COR-L47 (cell line): ENCODE measurements at places on chromosomes 6 and 20.

DNA sequence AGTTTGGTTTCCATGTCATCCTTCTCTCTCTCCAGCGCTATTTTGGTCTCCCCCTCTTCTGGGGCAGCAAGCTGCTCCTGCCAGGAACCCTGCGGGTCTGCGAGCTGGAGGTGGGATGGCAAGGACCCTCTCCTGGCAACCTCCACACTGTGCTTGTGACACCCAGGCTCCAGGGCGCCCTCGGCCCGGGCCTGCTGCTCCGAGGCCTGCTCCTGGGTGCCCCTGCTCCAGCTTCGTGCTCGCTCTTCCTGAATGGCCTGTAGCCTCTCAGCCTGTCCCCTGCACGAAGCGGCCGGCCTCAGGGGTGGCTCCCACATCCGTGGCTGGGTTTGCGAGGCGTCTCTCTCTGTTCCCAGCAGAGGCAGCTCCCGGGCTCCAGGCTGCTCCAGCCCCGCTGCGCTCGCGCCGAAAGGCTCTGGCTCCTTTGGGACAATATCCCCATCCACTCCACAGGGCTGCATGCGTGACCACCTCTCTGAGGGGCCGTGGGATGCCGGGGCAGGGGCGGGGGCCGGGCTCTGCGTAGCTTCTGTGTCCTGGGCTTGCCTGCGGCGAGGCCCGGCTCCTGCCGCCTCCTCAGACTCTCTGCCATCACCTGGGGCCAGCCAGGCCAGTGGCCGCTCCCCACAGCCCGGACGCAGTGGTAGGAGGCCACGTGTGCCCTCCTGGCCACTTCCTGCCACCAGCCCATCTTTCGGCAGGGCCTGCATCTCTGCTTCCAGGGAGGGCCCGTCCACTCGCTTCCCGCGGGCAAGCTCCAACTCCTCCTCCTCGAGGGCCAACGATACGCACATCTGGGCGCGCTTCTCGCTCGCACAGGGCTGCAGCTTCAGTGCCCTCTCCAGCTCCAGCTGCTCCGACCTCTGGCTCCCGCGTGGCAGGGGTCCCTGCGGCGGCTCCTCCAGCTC lies 68.9 kb downstream of the GINS1 start:
- DNase-seq, result no peak

DNA sequence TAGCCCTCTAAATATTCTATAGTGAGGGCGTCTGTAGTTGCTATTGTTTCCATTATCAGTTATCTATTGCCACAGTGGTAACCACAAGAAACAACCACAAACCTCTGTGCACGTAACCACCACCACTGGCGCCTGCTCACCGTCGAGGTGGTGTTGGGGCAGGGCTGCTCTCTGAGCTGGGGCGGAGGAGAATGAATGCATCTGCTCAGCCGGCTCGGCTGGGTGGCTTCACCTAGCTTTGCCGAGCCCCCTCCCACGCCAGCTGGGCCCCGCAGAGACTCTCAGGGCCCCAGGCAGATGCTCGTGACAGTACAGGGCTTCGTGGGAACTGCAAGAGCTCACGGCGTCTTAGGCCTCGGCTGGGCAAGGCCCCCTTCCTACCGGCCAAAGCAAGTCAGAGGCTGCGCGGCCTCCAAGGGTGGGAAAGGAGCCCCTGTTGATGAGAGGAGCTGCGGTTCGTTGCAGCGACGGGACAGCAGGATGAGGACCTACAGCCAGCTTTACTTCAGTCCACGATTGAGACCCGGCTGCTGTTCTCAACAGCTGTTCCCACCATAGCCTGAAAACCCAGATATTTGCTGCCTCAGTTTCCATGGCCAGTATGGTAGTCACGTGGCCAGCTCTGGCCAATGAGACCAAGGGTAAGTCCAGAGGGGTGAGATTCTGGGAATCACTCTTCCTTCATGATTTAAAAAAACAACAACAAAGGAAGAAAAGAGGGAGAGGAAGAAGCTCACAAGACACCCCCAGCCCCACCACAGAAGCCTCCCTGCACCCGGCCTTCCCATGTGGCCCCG lies 120.2 kb upstream of the AFDN start:
- DNase-seq, result no peak

GRCh38 chr6:72260489-72260888 lies 361.4 kb upstream of the KCNQ5 start:
- DNase-seq, result no peak

- DNase-seq, result peak; percentile 32
Observed at GRCh38 chr6:29887819-29888776, 54.2 kb upstream of the HLA-A start.

DNA sequence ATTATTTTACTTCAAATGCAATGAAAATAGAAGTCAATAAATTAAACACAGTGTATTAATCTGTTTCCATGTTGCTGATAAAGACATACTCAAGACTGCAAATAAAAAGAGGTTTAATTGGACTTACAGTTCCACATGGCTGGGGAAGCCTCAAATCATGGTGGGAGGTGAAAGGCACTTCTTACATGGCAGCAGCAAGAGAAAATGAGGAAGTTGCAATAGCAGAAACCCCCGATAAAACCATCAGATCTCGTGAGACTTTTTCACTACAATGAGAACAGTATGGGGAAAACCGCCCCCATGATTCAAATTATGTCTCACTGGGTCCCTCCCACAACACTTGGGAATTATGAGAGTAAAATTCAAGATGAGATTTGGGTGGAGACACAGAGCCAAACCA lies 82.2 kb downstream of the GPR63 start:
- no peak for DNase-seq

DNA sequence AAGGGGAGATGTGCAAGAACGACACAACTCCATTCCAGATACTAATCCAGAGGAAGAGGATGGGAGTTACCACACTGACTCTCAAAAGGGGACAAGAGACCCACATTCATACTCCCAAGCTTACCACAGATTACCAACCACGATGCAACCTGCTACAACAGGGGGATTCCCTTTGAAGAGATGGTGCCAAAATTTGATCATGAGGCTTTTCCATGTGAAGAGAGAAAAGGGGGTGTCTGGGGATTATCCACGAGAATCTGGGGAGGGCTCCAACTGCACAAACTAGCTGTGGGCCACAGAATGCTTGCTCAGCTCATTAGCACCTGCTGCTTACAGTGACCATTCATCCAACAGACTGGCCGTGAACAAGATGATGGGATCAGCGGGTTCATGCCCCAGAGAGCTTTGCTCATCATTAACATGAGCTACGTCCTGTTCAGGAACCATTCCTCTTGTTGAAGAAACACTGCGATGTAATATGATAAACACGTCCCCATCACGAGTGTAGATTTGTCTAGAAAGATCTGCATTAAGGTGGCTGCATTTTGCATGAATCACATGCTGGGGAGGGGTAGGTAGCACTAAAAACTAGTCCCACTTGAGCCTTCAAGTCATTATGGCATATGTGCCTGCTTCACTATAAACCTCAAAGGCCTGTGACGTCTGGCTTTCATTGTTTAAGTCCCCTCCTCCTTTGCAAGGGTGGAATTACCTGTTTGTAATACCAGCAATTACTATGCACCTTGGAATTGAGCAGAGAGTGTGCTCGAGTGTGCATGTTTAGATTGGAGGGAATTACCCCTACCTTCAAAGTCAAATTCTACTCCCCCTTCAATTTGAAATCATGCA lies 4.0 kb downstream of the PLAGL2 start:
- DNase-seq, result no peak

DNA sequence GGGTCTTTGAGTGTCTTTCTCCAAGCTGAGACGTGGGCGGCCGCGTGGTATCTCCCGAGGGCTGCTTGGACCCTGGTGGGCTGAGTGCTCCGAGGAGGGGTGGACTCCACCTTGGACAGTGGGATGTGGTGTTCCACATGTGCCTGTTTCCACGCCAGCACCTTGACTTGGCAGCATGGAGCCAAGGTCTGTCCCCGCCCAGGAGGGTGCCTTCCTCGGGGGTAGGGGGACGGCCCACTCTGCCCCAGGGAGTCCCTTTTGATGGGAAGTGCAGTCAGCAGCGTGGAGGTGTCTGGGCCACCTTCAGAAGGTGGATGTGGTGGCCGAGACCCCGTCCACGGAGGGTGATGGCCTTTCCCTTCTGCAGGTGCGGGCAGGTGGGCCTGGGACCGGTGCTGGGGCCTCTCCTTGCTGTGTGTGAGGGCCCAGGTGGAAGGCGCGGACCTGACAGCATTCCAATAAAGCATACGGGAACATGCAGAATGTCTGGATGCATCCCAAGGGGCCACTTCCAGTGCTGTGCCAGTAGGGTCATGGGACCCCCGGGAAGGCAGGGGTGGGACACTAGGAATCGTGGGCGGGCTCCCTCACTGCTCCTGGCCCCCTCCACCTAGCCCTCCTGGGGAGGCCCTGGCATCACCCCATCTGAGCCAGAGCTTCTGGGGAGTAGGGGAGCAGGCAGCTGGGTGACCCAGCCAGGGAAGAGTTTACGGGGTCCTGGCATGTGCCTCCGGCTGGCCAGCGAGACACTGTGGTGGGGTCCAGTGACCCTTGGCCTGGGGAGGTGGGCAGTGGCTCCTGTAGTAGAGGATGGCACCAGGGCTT lies 3.5 kb upstream of the COL20A1 start:
- no peak for DNase-seq

DNA sequence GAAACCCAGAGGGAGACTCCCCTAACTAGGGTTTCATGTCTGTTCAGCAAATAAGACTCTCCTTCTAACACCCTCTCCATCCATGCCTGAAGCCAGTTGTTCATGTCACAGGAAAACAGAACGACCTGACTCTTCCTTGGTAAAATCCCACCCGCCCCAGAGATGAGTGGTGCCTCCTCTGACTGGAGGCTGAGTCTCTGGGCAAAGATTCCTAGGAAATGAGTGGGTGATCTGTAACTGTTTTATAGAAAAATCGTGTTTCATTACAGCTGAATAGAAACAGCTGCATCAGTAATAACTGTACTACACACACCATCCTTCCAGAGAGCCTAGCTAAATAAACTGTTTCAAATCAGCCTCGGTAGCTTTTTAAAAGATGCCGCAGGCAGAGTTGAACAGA lies 37.4 kb upstream of the MRPS10 start:
- no peak for DNase-seq

- DNase-seq, result no peak
Observed at GRCh38 chr20:44609006-44609515, 26.7 kb downstream of the PKIG start.

DNA sequence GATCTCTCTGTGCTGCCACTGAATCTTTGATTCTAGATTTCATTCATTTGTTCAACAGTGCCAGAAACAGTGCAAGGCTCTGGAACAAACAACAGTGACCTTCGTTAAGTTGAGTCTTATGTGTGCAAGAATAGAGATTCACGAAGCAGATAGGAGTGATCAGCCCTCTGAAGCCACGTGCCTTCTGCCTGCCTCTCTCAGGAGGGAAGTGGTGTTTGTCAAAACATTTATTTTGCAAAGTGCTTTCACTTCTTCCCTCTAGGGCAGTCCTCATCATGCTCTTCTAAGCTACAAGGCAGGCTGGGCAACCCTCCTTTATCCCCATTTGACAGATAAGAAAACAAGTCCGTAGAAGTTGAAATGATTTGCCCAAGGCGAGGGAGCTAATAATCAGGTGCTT lies 204.3 kb downstream of the TFAP2C start:
- DNase-seq, result no peak

DNA sequence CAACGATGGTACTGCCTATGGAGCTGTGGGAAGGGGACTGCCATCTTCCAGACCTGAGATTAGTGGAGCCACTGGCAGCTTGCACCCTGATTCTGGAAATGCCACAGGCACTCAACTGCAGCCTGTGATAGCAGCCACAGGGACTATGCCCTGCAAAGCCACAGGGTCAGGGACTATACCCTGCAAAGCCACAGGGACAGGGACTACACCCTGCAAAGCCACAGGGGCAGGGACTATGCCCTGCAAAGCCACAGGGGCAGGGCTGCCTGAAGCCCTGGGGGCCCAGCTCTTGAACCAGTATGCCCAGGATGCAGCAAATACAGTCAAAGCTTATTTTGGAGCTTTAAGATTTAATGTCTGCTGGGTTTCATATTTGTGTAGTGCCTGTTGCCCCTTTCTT lies 346.6 kb downstream of the C6orf118 start:
- DNase-seq, result no peak

DNA sequence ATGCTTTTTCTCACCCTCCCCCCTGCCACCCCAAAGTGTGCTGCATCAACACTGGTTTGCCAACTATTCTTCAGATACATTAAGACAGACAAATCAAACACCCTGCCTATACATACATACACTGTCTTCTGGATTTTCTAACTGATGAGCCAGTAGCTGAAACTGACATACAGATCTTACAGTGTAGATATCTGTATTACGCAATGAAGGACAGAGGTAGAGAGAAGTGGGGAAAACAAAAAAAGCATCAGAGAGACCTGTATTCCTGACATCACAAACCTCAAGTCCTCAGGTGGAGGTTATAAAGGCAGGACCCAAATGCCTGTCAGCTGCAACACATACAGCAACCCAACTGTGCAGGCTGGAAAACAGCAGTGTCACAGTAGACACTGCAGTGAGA lies 535.4 kb downstream of the HACE1 start:
- no peak for DNase-seq

DNA sequence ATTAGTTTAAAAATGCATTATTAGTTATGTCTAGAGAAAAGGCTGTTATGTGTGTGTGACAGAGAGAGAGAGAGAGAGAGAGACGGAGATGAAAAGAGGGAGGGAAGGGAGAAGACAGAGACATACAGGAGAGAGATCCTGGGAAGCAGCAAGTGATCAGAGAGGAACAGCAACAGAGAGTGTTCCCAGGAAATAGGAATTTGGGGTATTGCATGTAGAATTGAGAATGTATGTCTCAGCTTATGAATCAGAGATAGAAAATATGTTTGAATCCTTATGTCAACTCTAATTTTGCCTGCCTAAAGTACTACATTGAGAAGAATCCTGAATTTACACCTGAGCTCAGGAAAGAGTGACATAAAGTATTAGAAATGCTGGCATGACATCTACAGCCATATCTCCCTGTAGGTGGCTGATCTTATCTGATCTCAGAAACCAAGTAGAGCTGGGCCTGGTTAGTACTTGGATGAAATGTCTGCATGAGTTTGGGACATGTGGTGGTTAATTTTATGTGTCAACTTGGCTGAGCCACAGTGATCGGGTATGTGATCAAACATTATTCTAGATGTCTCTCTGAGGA lies 130.6 kb downstream of the TENT5A start:
- DNase-seq, result no peak

DNA sequence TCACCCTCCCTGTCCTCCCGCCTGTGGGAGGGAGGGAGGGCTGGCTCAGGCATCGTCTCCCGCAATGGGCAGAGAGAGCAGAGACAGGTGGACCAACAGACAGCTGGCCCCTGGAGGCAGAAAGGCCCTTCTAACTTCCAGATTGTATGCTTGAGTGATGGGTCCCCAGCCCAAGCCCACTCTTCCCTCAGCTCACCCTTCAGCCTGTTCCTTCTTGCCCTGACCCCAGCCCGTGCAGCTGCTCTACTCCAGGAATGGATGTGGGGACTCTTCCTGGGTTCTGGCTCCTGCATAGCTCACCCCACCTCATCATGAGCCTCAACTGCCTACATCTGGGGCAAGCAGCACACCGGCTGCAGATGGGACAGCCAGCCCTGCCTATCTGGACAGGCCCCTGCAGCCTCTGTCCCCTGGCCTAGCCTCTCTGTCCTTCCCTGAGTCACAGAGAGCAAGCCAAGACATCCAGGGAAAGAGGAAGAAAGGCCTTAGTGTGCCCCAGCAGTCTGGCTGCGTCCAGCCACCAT lies 11.5 kb upstream of the SLC22A7 start:
- DNase-seq, result no peak

GRCh38 chr20:47392015-47392720 lies 35.7 kb upstream of the ZMYND8 start:
- no peak for DNase-seq

- no peak for DNase-seq
Observed at GRCh38 chr20:22020201-22020600, 314.7 kb downstream of the PAX1 start.
